Ammon's horn (tissue), 1 donor: ENCODE measurements at places on chromosomes 11 and 22.
A peak's percentile ranks its signal among the peaks of the same experiment; 100 is the strongest.

GRCh38 chr11:66918741-66919140, 39.4 kb downstream of the PC start:
- DNase-seq, result no peak

DNA sequence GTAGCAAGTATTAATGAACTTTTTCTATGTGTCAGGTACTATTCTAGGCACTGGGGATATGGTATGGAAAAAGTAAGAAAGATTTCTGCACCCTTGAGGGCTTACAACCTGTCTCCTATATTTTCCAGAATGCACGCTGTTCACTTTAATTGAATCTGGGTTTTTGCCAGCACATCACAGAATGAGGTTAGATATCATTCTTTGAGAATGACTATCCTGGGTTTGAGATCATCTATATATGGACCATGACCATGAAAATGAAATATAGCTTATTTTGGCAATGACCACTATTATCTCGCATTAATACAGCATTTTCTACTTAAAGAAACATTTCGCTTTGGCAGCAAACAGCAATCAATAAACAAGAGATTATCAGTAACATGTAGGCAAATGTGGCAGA, 46.9 kb downstream of the C11orf71 start:
- DNase-seq, result no peak

- DNase-seq, result no peak
Measured at GRCh38 chr11:62538470-62539237, 8.0 kb downstream of the AHNAK start.

DNA sequence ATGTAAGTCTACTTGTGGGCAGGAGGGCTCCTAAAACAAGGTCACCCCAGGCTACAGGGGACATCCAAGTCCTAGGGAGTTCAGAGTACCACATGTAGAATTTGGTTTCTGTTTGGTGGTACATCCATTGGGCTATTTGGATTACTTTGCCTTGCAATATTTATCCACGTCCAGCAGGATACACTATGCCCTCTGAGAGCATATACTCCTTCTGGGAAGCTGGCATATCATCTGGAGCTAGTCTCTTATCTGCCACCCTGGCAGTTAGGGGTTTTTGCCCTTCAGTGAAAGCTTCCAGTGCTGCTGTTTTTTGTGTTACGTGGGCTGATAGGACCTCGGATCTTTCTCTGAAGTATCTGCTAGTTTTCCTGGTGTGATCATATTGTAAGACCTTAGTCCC, 7.3 kb downstream of the LMO2 start:
- no peak for DNase-seq

GRCh38 chr11:83006877-83007330, 64.8 kb downstream of the RAB30 start:
- DNase-seq, result no peak

DNA sequence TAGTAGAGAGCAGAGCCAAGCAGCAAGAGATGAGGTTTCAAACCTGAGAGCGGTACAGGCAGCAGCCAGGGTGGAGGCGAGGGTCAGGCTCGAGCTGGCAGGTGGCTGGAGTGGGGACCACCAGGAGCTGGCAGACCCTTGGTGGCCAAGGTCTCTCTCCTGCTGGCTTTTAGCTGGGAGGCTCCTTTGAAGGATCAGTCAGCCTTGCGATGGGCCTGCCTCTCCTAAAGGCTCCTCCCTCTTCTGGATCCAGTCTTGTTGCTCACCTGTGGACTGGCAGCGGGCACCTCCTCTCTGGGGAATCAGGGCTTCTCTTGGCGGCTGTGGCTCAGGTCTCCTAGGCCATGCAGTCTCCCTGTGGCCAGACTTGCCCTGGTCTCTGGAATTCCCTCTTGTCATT, 24.8 kb downstream of the TPST2 start:
- DNase-seq, result no peak

- DNase-seq, result no peak
Measured at GRCh38 chr11:14676068-14676467, 32.5 kb downstream of the PDE3B start.

GRCh38 chr22:32323513-32324164, 34.0 kb upstream of the RFPL3 start:
- DNase-seq, result no peak

DNA sequence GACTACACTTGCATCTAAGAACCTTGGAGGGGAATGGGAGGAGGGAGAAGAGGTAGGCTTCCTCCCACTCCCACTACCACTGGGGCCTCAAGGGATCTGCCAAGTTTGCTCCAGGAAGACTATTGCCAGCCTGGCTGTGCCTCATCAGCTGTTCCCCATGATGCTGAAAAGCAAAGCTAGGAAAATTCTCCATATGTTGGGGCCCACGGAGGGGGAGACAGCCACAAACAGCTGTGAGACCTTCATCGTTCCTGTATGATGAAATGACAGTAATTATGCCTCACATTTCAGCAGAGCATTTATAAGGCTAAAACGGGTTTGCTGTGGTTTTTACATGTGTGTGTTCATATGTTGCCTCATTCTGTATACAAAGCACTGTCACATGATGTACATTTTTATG, 6.7 kb downstream of the DSCAML1 start:
- no peak for DNase-seq

DNA sequence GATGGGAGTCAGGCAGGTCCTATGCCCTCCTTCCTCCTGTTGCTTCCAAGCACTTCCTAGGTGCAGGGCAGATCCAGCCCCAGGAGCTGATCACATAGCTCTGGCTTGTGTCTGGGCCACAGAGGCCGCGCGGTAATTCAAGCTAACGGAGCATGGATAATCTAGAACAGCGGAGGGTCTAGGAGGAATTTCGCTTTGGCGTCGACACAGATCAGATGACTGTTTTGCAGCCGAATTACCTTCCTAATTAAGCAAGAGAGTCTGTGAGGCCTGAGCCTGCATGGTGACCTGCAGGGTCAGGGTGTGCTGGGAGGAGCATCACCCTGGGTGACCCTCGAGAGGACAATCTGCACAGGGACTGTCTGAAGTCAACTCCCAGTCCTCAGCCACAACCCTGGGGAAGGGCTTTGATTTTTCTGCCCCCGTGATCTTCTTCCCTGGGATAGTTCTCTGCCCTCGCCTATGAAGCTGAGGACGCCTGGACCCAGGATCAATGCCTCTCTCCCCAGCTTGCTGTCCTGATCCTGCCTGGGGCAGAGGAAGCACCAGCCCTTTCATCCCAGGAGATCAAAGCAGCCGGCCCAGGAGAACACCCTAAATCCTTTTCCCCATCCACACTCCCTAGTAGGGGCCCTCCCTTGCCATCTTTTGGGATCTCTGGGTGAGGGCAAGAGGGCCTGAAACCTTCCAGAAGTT, 11.0 kb downstream of the NECTIN1 start:
- DNase-seq, result no peak

GRCh38 chr22:37259540-37260029, 15.5 kb upstream of the RAC2 start:
- peak; percentile 58 for DNase-seq

DNA sequence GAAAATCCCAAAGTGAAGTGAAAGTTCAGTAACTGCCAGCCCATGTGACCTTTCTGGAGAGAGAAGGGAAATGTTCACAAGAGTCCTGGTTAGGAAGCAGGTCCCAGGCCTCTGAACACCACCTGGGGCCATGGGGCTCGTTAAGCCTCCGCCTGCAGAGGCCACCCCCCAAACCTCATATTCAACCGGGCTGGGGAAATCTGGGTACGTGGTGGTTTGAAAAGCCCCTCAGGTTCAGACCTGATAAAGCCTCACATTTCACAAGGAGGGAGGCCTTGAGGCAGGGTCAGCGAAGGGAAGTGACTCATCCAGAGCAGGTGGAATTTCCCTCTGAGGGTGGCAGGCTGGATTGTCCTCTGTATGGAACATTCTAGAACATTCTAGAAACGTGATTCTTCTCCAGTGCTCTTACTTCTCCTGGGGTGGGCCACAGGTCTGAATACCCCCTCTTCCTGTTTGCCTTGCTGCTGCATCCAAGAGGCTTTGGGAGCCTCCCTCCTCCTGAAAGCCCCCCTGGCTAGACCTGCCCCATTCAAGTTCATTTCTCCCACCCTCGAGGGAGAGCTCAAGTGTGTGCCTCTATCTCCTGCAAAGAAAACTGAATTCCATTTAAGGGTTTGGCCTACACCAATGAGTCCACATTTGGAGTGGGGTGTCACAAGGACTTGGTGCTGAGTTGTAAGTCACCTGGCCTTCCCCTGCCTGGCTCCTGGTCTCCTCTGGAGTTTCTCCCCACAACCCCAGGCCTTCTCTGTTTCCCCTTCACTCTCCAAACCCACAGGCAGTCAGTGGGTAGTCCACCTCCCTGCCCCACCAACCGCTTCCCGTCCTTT, 6.3 kb downstream of the FXYD2 start:
- DNase-seq, result no peak

DNA sequence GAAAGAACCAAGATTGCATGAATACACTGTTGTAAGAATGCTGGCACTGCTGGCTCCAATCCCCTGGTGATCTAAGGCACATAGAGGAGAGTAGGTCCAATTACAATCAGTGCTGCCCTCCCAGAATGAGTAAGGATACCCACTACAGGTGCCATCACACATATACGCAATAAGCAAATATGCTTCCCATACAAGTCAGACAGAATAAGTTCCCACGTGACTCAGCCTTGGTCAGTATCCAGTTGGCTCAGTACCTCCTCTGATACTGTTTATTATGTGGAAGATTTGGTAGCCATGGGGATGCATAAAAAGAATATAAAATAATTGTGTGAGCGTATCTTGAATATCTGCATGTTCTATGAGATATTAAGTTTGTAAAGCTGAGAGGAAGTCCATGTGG, 8.9 kb upstream of the OR2D3 start:
- DNase-seq, result no peak

DNA sequence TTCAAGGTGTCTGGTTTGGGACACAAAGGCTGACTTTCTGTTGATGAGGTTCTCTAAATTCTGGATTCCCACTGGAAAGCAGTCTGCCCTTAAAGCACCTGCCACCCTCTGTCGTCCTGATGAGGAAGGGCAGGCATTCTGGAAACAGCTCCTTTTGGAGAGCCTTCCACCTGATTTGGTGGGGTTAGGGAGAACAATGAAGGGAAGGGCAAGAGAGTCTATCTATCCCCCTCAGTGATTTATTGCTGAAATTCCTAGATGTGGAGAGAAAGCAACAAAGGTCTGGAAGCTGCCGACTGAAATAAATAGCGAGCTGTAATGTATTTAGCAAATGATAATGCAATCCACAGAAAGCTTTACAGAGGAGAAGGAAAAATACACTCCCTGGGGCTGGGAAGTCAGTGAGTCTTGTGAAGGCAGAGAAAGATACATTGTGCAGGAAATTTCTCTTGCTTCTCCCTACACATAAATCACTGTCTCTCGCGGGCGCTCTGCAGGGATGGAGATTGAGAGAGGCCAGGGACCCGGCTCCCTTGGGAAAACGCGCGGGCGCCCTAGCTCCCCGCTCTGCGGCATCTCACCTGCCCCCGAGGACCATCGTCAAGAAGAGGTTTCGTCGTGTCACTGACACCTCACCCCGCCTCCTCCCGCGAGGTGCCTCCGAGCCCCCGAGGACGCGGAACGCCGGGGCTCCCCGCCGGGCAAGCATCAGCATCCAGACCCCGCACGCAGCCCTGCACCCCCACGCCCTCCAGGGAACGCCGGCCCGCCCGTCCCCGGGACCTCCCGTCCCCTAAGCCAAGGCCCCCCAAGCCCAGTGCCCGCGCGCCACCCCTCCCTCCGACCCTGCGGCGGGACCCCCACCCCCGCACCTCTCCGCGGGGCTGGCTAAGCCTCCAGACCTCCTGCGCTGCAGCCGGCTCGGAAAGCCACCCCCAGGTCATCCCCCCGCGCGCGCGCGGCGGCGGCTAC, 673 bp downstream of the CDON start:
- DNase-seq, result peak; percentile 42

DNA sequence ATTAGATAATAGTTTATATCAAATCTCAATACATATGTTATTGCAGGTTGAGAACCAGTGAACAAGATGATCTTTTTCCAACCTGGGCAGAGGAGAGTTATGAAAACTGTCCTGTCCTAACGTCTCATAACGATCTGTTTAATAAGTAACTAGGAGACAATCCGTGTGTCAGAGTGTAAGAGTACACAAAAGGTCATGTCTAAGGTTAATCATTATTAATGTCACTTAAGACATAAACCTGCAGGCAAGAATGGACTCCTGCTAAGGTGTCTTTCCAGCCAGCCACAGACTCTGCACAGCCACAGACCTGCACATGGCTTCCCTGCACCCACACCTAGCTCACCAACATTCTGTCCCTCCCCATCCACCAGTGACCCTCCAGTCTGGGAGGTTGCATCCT, 10.1 kb downstream of the SLC5A4 start:
- no peak for DNase-seq

- no peak for DNase-seq
Measured at GRCh38 chr11:57674251-57674650, 6.3 kb downstream of the ZDHHC5 start.

- no peak for DNase-seq
Measured at GRCh38 chr11:122933416-122933815, 48.2 kb downstream of the BSX start.

DNA sequence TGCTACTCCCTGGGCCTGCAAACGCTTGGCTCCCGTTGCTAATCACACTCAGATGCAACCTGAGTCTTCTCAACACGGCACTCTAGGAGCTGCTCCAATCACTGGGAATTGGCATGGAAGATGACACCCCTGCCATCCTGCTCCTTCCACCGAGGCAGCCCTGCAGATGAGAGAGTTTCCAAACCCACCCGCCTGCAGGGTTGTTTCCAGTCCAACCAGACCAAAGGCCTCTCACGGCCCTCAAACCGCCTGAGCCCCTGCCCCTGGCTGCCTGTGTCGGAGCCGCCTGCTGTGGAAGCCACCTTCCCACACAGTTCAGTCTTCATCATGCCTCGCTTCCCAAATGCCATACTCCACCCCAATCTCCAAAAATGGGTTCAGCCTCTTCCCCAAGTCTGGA, 36.8 kb upstream of the TP53I11 start:
- no peak for DNase-seq

- DNase-seq, result peak; percentile 77
Measured at GRCh38 chr11:6419009-6419631, at the start of gene APBB1. TSS of gene APBB1 (minus strand) at chr11:6419094. CDS start at chr11:6411347, 7,747 bp downstream.

DNA sequence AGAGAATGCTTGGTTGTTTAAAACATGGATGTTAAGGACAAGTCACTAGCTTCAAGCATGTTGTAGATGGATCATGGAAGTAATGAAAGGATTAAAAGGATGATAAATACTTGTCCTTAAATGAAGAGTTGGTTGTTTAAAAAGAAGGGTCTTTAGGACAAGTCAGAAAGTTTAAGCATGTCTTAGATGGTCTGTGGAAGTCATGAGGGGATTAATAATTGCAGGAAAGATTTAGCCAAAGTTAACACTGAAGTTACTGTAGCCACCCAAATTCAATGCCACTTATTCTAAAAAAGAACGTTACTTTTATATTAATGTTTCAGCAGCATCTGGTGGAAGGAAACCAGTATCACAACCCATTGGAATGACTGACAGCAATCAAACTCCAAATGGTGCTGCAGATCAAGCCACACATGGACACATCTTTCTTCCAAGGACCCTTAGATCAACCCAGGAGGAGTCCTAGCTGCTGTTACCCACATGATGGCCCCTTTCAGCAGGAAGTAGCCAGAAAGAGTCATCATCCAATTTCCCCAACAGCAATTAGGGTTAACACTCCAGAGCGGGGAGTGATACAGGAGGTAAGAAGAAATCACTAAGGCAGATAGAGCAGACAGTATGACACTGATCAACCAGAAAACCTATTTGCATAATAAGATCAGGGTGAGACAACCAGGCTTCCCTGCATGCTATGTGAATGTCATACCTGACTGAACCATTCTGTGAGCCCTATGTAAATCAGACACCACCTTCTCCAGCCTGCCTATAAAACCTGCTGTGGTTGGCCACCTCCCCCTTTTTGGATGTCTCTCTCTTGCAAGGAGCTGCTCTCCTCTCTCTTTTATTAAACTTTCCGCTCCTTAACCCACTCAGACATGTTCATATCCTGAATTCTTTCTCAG, 88.4 kb upstream of the GNAZ start:
- DNase-seq, result no peak
